ENCODE measurements at places on chromosomes 1 and 21. TPM values are rescaled to one million over a fixed set of nuclear protein-coding genes. Genes with fewer than 3 reads are reported as not detected.

- DNase-seq = no peak
Measured at GRCh38 chr1:227794817-227795192, 20.7 kb upstream of the PRSS38 start.

- no peak for DNase-seq
Measured at GRCh38 chr21:31743712-31744111, 11.8 kb upstream of the SCAF4 start.

DNA sequence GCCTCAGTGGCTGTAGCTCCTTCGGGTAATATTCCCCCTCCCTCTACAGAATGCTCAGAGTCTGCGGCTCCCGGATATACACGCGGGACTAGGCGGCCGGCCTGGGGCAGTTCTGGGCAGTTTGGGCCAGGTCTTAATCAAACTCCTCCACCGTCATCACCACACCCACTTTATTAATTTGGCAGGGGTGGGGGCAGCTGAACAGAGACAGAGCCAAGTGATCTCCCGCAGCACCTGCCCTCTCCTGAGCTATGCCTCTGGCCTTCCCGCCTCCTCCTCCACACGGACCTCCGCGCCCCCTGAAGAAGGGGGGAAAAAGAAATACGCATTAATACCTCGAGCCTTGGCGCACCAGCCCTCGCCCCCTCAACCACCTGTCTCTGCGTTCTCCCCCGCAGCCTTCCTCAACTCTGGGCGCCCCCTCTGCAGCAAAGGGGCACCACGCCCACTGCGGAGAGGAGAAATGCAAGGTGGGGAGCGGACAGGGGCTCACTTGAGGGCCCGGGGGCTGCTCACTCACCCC lies 42.6 kb downstream of the CD34 start:
- peak; percentile 71 for DNase-seq

GRCh38 chr21:36125512-36126207 lies 9.2 kb upstream of the CBR3 start:
- DNase-seq = no peak

DNA sequence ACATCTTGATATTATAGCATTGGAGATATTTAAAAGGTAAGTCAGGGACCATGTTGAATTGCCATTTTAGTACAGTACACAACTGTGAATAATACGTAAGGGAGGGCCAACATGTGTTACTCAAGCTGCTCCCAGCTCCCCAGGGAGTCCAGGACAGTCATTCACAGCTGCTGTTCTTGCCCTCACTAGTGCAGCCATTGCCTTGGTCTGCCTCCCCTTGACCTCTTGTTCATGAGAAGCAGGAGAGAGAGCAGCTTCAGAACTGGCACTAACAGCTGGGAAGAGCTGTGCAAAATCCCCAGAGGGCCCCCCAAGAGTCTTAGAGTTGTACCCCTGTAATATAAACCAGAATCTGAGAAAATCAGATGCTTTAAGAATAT lies 16.4 kb downstream of the TCEANC2 start:
- DNase-seq = no peak

- DNase-seq = no peak
Measured at GRCh38 chr1:247370786-247371732, 39.4 kb upstream of the ZNF496 start.

DNA sequence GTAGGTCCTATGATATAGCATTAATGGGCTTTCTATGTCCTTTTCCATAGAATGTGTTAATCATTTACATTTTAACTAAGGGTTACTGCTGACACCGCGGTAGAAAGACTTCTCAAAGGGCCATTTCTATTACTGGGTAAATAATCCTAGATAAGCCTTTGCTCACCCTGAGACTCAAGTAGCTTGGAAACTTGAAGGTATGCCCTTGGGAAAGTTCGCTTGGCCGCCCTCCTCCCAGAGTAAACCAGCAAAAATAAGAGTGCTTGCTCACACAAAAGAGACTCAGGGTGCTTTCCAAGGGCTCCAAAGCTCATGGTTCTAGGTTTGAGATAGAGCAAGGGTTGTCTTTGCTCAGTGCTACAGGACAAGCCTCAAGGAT lies 85.8 kb upstream of the TMPRSS2 start:
- DNase-seq = no peak

DNA sequence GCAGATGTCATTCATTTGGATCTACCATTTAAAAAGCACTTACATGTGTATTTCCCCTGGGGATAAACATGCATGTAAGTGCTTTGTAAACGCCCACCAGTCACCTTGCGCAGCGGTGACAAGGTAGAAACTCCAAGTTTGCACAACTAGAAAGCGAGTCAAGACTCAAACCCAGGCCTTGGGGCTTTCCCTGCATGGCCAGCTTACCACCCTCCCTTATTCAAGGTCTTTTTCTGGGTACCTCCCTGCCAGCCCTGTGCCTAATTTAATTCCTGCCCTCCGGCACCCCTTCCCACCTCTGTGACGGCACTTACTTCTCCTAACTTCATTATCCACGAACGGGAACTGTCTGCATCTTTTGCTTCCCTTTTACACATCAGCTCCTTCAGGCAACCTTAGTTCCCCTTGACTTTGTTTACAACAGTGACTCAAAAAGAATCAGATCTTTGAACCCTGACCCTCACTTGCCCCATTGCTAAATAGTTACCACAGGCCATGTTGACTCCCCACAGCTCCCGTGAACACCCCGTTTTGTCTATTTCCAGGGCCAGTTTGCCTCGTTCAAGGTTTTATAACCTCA lies 138.3 kb upstream of the ETS2 start:
- no peak for DNase-seq

- DNase-seq = no peak
Measured at GRCh38 chr1:18116777-18117176, 9.2 kb downstream of the IGSF21 start.

DNA sequence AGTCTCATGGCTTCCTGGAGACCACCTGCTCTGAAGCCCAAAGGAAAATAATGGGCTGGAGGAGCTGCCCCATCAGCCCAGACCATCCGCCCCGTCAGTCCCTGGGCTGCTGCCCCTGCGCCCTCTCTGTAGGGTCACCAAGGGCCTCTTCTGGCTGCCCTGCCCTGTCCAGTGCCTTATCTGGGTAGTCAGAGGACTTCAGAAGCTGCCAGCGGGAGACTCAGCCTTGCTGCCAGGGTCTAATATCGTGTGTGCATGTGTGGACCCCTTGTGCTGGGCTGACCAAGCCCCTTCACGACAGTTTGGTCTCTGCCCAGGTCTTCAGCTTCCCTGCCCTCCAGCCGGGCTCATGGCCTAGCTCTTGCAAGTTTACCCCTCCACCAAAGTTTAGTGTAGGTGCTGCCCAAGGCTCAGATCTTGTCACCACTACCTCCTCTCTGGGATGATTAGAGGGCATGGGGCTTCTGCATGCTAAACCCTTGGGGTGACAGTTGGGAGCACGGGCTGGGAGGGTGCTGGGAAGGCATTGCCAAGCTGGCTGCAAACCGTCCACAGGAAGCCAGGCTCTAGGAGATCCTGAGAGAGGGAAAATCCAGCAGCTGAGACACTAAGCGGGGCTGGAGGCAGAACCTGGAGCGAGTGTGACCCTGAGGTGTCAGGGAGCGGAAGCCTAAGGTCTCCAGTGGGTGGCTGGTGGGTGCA lies 20.6 kb downstream of the NENF start:
- no peak for DNase-seq

DNA sequence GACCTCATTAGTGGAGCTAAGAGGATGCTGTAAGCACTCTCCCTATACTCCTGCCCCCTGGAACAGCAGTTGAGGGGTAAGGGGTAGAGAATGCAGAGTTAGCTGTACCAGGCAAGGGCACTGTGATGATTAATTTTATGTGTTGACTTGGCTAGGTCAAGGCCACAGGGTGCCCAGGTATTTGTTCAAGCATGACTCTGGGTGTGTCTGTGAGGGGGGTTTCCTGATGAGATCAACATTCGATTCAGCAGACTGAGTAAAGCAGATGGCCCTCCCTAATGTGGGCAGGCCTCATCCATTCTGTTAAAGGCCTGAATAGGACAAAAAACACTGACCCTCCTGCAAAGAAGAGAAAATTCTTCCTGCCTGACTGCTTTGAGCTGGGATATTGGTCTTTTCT lies 110.8 kb downstream of the KCND3 start:
- DNase-seq = no peak

GRCh38 chr1:96387785-96388184 lies 333.8 kb upstream of the PTBP2 start:
- DNase-seq = no peak

GRCh38 chr1:162023547-162024501 lies at the start of gene OLFML2B:
TSS of gene OLFML2B (minus strand) at chr1:162023869. CDS start at chr1:162023430, 439 bp downstream.
- peak; percentile 88 for DNase-seq

DNA sequence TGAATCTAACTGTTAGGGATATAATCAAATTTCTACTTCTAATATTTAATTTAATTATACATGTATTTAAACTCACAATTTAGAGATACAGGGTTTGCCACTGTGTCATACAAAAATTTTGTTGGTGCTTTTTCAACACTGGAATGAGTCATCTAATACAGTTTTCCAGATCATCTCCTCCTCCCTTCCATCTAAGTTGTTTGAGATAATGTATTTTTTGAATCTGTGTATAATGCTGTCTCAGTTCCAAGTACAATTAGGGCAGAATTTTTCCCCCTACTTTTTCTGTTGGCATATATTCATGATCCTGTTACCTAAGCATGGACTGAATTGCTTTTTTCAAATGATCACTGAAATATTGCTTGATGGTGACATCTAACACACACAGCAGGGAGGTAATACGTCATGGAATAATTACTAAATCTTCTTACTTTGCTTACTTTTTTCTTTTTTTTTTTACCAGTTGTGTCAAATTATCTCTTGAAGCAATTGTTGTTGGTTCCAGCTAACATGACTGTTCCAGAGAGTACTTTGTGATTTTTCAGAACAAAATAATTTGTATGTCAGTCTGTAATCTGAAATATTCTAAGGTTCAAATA lies 146.0 kb downstream of the MAGI3 start:
- no peak for DNase-seq

DNA sequence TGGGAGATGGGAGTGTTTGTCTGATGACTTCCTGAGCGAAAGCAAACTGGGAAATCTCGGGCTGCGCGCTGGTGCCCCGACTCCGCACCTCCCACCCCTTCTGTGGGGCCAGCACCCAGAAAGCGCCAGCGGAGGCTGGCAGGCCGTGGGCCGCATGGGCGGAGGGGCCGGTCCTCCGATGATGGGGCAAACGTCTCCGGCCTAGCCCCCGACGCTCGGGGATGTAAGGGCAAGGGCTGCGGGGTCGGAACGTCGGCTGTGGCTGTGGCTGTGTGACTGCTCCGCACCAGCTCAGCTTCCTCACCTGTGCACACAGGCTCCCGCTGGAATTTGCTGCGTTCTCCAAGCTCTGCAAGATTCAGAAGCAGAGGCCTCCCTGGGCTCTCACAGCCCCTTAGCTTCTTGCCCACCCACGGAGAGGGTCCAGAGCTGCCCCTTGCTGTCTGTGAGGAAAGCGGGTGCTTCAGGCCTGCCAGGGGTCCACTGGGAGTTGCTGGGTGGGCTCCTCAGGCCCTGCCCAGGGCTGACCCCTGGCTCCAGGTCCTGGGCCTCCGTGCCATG lies 35.0 kb downstream of the COL18A1 start:
- peak; percentile 64 for DNase-seq

DNA sequence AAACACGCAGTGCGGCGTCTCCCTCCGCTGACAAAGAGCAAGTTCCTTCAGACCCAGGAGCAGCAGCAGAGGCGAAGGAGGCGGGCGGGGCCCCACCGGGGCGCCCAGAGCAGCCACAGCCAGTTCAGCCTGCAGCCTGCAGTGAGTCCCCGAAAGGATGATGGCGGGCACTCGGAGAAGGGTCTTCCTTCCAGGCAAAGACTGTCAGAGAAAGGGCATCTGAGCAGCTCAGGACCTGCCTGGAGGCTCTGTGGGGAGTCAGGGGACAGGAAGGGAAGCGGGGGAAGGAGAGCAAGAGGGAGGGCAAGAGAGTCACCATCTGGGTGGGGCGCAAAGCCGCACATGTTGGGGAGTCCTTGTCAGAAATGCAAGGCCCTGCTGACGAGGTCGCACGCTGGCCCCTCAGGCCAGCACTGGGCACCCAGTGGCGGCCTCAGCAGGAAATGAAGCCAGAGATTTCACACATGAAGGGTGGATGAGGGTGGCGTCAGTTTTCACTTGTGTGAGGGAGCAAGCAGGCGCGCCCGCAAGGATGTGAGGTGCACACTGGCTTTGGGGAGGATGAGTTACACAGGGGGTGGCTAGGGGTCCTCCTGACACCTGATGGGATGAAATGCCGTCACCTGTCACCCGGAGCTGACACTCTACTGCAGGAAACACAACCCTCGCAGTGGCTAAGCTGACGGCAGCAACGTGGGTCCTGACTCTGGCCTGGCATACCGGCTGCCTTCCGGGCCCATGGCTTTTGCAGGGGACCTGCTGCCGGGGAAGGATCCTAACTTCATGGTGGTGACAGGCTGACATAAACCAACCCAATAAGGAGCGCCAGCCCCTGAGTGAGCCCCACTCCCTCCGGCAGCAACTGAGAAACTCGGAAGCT lies 6.6 kb downstream of the LRRC47 start:
- DNase-seq = peak; percentile 42

DNA sequence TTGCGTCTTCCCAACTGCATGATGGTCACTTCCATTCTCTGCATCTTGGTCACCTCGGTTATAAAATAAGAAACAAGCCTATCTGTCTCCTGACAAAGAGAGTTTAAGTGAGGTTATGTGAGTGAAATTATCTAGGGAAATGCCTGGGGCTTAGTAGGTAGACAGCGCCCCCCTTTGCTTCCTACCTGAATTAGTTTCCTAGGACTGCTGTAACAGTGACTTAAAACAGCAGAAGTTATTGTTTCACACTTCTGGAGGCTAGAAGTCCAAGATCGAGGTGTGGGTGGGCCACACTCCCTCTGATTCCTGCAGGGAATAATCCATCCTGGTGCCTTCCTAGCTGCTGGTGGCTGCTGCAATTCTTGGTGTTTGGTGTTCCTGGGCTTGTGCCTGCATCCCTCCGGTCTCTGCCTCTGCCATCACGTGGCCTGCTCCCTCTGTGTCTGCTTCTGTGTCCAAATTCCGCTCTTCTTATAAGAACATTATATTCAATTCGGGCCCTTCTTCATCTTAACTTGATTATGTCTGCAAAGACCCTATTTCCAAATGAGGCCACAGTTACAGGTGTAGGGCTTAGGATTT lies 92.6 kb downstream of the IGSF21 start:
- no peak for DNase-seq

The TMEM63A gene
- 30.6 TPM for total RNA-seq

The DCDC2B gene
- not detected for total RNA-seq

The PGBD2 gene
- 2.9 TPM for total RNA-seq

The CYP4X1 gene
- 1.5 TPM for total RNA-seq

The OR2L8 gene
- not detected for total RNA-seq

The SLC6A9 gene
- 1.5 TPM for total RNA-seq

The FAM167B gene
- 10.5 TPM for total RNA-seq

The RBM11 gene
- total RNA-seq = 0.14 TPM
